Activated CD4-positive, alpha-beta T cell treated with anti-CD3 and anti-CD28 coated beads, Interleukin-2, amount 50 U/mL, for 48 hours (primary cell): ENCODE measurements at places on chromosomes 6 and 20.

GRCh38 chr6:55023230-55023629, 151.1 kb upstream of the HCRTR2 start:
- no peak for DNase-seq

GRCh38 chr6:45498591-45498990, 120.9 kb upstream of the SUPT3H start:
- DNase-seq, result no peak

DNA sequence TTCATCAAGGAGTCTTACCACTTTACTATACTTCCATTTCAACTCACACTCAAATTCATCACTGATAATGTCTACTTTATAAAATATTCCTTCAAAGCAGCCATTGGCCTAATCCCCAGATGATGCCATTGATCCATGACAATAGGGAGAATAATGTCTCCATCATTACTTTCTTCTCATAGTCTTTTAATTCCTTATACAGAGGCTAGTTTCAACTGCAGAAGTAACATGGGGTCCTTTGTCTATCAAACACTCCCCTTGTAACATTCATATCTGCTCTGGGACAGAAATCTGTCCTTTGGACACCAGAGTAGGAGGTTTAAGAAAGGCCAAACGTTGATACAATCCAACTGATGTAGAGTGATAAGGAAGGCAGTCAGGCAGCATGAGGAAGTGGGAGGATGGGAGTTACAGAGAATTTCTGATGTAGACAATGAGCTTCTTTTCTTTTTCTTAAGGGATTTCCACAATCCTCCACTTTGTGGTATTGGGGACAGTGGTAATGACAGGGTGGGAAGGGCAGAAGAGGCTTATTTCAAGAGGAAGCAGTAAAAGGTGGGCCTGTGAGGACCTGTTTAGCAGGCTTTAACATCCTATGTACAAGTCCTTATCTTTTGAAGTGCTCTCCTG, 18.9 kb upstream of the HLA-DOA start:
- DNase-seq, result no peak

GRCh38 chr6:109512271-109512817, 29.3 kb upstream of the ZBTB24 start:
- DNase-seq, result no peak

GRCh38 chr6:123182998-123183397, 187.0 kb downstream of the CLVS2 start:
- no peak for DNase-seq

GRCh38 chr20:39654171-39654570, 692.0 kb downstream of the DHX35 start:
- no peak for DNase-seq

DNA sequence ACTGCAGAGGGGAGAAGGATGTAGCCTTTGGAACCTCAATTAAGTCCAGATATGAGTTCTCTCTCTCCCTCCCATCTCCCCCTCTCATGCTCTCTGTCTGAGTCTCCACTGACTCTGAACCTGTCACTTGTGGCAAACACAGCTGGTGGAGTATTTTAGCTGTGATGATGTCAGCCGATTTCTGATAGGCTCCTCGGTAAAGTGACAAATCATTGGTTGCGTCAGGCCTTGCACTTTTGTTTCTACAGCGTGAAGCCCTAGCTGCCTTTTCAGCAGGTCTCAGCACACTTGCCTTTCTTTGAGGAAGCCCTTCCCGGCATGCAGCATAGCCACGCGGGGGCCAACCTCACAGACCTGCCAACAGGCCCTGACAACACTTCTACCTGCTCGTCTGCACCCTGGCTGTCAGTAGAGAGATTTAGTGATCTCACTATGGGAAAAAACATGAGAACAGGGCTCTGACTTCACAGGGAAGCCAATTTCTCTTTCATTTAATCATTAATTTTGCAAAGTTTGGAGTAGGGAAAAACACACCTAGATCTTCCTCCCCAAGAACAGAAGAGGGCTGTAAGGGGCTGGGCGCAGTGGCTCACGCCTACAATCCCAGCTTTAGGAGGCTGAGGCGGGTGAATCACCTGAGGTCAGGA, 84.4 kb downstream of the GMPR start:
- peak; percentile 78 for DNase-seq

DNA sequence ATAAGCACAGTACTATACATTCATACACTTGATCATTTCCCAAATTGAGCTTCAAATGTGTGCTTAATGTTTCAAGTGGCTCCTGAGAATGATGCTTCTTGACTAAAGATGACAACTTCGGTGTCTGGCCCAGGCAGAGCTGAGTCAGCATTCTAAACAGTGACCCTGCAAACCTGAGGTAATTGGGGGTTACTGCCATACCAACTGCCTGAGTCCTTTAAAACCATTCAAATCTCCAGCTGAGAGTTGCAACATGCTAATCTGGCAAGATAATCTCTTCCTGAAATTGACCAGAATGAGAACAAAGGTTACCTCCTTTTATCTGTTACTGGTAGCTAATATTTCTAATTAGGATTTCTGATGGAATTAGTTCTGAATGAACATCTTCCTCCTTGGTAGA, 8.2 kb downstream of the BACH2 start:
- no peak for DNase-seq

DNA sequence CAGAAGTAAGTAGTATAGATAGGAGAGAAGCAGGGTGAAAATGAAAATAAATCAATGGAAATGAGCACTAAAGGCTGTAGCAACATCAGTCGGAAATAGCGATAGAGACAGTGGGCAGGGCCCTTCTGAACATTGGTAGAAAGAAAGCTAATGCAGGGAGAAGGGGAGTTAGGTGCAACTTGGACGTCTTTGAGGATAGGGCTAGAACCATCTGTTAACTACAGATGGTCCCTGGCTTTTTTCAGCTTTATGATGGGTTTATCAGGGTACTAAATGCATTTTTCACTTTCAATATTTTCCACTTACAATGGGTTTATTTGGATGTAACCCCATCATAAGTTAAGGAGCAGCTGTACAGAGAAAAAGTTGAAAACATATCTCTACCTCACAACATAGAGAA, 72.8 kb upstream of the CNR1 start:
- no peak for DNase-seq
